AG08396 (cell line): ENCODE measurements at places on chromosomes 2 and 18.

- DNase-seq: no peak
Measured at GRCh38 chr18:62555135-62555534, 32.3 kb downstream of the ZCCHC2 start.

GRCh38 chr2:67037655-67038054 is 359.5 kb upstream of the ETAA1 start:
- DNase-seq: no peak

DNA sequence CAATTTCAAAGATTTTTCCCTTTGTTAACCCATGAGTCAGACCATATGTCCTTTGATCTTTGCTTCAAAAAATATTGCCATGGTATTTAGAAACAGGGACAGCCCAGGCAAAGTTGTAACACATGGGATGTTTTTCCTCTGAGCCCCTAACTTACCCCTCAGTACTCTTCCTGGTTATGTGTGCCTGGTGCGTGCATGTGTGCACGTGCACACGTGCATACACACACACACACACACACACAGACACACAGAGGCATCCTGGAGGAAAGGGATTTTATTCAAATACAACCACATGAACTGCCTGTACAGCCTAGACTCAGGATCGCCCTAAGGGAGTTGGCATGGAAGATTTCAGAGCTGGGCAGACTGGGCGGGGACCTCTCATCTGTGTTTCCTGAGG is 5.1 kb downstream of the AFF3 start:
- no peak for DNase-seq

DNA sequence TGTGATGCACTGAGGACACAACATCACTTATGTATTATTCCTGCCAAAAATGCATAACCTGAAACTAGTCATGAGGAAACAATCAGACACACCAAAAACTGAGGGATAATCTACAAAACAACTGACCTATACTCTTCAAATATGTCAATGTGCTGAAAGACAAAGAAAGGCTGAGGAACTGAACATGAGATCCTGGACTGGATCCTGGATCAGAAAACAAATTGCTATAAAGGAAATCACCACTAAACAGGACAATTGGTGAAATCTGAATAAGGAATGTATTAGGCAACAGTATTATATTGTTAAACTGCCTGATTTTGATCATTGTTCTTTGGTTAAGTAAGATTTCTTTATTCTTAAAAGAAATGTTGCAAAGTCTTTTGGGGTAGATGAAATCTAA is 28.8 kb downstream of the CUL3 start:
- DNase-seq: no peak

DNA sequence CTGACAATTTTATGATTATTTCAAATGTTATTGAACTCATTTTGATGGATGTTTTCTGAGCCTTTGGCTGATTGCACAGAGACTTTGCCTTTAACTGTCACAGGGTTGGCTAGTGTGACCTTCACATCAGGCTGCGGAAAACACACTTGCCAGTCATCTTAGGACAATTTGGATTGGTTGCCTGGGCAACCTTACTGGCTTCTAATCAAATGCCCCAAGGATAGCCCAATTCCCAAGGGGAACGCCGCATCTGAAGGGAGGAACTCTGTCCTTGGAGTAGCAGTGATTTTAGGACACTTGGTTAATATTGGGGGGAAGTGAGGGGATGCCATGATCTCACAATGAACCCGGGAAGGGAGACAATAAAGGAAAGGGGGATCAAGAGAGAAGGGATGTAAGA is 29.5 kb downstream of the OSBPL6 start:
- DNase-seq: no peak

GRCh38 chr2:150729495-150729955 is 242.1 kb upstream of the RND3 start:
- DNase-seq: no peak

- peak; percentile 87 for DNase-seq
Measured at GRCh38 chr2:27703638-27704341, 40.1 kb downstream of the SLC4A1AP start.

DNA sequence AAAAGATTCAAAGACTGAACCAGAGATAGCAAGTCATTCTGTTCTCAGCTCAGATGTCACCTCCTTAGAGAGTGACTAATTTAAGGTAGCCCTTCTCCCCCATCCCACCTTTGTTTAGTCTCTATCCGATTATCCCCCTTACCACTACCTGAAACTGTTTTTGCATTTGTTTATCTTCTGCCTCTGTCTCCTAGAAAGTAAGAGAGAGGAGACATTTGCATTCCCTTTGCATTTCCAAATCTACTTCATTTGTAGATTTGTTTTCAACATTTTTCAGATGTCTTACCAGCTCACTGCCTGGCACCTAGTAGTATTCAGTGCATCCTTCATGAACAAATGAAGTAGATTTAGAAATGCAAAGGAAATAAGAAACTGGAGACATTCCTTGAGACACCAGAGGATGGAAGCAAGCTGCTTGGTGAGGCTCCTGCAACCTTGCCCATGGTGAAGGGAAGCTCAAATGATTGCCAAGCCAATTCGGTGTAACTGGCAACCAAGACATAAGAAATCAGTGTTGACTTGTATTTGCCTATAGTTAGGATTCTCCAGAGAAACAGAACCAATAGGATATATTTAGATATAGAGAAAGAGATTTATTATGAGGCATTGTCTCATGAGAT is 385.7 kb downstream of the STK39 start:
- DNase-seq: no peak

DNA sequence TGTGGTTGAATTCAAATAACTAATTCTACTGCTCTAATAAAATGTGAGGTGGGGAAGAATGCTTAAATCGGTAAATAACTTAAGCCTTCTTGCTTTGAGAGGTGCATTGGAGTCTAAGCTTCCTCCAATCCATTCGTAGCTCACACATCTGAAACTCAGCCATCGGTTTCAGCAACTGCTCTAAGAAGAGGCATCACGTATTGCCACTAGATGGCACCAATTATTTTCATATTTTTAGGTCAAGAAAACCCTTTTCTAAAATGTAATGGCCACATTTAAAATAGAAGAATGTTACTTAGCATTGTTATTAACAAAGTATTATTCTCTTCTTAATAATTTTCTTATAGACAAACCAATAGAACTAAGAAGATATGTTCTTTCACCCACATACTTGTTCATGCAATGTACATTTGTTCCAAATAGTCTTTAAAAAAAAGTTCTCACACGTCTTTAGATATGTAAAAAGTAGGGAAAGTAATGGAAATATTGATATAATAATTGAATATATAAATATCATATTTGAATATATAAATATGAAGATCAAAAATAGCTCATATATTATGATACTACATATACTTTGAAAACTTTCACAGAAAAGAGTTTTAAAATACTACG is 229.8 kb downstream of the CCDC178 start:
- DNase-seq: no peak

GRCh38 chr2:110777531-110778311 is 45.3 kb downstream of the ACOXL start:
- DNase-seq: no peak

GRCh38 chr2:157471078-157471477 is 27.2 kb upstream of the CYTIP start:
- no peak for DNase-seq

GRCh38 chr2:149387411-149387810 is 57.0 kb downstream of the LYPD6 start:
- no peak for DNase-seq

DNA sequence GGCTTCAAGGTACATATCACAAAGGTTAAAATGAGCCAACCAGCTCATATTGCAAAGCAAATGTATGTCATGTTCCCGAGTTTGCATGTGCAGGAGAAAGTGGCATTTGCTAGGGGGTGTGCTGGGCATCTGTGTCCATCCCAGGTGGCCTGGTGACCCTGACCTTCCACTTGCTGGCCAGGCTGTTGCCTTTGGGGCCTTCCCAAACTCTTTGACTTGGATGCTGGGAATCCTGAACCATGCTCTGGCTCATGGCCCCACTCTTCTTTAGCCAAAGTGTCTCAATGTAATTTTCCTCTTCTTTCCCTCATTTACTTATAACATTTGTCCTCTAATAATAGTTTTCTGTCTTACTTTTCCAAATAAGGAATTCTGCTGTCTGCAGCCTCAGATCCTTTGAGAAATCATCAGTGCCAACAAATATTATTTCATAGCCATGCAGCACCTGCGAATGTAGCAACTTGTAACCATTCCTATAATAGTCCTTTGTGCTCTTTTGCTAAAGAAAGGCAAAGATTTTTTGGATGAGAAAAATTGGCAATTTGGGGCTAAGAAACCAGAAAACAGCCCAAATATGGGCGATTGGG is 64.2 kb downstream of the MTCL1 start:
- no peak for DNase-seq

GRCh38 chr2:163667064-163667887 is 68.5 kb downstream of the FIGN start:
- DNase-seq: peak; percentile 71

DNA sequence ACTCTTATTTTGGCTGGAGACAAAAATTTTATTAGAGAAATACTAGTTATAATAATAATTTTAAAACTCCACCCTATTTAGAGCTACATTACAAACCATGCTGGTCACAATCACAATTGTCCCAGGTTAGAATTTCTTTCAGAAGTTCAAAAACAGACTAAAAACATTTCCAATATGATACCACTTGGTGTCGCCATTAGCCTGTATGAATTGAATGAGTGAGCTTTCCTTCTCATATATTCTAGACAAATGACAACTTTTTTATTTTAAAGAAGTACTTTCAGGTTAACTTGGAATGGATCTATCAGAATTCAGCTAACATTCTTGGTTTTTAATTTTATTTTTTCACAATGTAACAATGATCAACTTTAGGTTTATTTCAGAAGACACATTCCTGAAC is 48.0 kb downstream of the SERPINB8 start:
- peak; percentile 29 for DNase-seq

- DNase-seq: no peak
Measured at GRCh38 chr2:127486247-127487058, 39.8 kb downstream of the IWS1 start.

- DNase-seq: no peak
Measured at GRCh38 chr18:61851940-61852451, 40.8 kb downstream of the RNF152 start.

DNA sequence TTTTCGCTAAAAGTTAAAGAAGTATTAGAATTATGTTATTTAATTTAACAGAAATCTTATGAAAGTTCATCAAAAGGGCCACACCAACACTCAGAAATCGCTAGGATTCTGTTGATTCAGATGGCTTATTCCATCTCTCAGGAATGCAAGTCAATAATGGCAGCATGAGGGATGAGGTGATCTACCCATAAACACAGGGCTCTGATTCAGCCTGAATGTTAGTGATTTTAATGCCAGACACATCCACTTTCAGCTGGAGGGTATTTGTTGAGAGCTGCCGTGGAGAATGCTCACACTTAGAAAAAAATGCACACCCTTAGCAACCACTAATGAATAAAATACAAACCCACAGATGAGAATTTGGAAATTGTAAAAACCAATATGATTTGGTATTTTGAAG is 173.3 kb upstream of the ERBB4 start:
- peak; percentile 76 for DNase-seq

DNA sequence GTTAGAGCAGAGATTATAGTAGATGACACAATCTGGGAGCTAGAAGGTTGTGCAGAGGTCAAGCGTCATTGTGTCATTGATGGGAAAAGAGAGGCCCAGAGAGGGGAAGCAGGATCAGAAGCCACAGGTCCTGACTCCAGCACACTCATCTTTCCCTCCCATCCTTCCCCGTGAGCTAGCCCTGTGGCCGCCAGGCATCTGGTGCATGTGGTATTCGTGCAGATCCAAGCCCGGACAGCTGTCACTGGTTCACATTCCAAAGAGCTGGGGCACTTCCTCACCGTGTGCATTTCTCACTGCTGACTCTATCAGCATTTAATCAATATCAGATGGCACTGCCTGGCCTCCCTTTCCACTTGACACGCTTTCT is 94.1 kb upstream of the THOC1 start:
- peak; percentile 84 for DNase-seq

GRCh38 chr2:148888986-148889385 is 14.0 kb downstream of the KIF5C start:
- no peak for DNase-seq

DNA sequence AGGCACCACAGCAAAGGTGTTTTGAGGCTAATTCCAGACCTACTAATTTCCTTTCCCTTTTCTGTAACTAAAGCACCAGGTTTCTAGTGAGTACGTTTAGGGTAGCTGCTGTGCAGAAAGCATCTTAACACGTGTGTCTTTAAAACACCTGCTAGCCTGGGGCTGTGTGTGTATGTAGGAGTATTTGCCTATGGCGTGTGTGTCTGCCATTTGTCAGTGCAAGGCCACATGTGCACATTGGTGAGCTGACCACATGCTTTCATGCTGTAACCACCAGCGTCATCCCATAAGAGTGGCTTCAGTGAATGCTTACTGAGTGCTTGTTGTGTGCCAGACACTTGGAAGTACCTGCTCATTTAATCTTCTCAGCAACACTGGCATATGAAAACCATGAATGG is 241.6 kb downstream of the SEPTIN10 start:
- DNase-seq: no peak

GRCh38 chr2:44053052-44053451 is 57.3 kb upstream of the LRPPRC start:
- DNase-seq: no peak

GRCh38 chr2:241795021-241795999 is 13.7 kb upstream of the NEU4 start:
- DNase-seq: no peak

GRCh38 chr2:1634681-1635341 is 109.5 kb downstream of the PXDN start:
- no peak for DNase-seq

- DNase-seq: no peak
Measured at GRCh38 chr2:198774576-198774975, 683.2 kb downstream of the SATB2 start.

GRCh38 chr2:12773586-12774394 is 57.1 kb downstream of the TRIB2 start:
- no peak for DNase-seq

DNA sequence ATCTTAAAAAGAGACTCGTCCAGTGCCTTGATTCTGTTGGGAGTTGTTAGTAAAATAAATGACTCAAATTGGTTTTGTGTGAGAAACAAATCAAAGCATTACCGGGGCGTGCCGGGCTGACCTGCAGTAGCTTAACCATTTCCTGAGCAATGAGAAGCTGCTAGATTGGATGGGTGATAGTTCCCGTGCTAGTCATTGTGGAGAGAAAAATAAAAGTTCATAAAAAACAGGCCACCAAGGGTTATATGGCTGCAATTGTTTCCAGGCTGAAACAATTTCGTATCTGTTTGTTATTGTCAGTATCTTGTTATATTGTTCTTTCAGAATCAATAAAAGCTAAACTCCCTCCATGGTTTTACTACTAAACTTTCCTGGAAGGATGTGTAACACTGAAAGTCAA is 314.4 kb downstream of the MTX2 start:
- no peak for DNase-seq

GRCh38 chr2:65932571-65932970 is 500.2 kb upstream of the SPRED2 start:
- no peak for DNase-seq

DNA sequence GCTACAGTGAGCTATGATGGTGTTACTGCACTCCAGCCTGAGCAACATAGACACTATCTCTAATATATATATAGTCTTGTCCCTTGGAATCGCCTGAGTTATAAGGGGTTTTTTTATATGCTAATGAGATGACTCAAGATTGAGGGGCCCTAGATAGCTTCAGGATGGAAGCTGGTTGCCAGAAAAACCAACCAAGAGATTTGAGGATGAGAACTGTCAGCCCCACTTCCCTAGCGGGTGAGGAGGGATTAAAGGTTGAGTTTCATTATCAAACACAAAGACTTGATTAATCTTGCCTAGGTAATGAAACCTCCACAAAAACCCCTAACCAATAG is 12.6 kb upstream of the GALM start:
- no peak for DNase-seq

- DNase-seq: no peak
Measured at GRCh38 chr2:98508709-98509066, 64.0 kb downstream of the INPP4A start.
